Cerebellum (tissue), 4 donors: ENCODE measurements at places on chromosomes 6 and 20. TPM values are rescaled to one million over a fixed set of nuclear protein-coding genes. Genes with fewer than 3 reads are reported as not detected.

GRCh38 chr6:143346004-143346403, 104.5 kb downstream of the ADAT2 start:
- no peak for DNase-seq

ARHGAP40 gene
- total RNA-seq = not detected

CALHM4 gene
- total RNA-seq = not detected

- DNase-seq = no peak
Measured at GRCh38 chr6:149847939-149848267, 16.3 kb downstream of the LRP11 start.

DNA sequence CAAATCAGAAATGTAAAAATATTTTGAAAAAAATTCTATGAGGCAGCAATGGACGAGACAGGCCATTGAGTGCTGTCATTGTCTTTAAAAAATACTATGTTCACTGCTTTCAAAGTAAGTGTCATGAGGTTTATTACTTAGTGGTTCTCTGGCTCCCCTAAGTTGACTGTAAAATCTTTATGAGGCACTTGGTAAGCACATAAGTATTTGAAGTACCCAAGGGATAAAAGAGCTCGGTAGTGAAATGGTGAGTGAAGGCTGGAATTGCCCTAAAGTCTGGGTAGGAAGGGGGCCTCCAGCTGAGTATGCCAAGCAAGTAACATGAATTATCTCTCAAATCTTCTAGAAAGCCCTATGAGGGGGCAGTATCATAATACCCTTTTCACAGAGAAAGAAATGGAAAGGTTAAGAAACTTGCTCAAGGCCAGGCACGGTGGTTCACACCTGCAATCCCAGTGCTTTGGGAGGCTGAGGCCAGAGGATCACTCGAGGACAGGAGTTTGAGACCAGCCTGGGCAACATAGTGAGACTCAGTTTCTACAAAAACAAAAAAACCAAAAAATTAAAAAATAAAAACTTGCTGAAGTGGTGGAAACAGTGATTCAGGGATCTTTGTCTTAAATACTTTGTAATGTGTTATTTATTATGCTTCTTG, 5.5 kb upstream of the CTCFL start:
- no peak for DNase-seq

GRCh38 chr20:63522091-63522868, 1.7 kb downstream of the PPDPF start:
- DNase-seq = no peak

DNA sequence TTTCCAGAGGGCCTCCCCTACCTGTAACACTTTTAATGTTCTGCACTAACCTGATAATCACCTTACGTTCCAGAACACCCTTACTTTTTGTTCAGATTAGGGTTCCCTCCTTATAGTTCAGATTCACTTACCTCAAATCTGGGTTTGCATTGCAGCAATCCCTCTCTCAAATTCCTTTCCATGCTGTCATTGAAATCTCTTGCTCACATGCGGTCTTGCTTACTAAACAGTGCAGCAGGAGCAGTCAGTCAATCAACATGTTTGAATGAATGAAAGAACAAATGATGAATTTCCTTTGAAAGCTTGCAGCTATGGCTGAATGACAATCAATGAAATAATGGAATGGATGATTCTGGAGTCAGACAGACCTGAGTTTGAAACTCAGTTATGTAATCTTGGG, 200.1 kb downstream of the HIVEP2 start:
- DNase-seq = no peak

DNA sequence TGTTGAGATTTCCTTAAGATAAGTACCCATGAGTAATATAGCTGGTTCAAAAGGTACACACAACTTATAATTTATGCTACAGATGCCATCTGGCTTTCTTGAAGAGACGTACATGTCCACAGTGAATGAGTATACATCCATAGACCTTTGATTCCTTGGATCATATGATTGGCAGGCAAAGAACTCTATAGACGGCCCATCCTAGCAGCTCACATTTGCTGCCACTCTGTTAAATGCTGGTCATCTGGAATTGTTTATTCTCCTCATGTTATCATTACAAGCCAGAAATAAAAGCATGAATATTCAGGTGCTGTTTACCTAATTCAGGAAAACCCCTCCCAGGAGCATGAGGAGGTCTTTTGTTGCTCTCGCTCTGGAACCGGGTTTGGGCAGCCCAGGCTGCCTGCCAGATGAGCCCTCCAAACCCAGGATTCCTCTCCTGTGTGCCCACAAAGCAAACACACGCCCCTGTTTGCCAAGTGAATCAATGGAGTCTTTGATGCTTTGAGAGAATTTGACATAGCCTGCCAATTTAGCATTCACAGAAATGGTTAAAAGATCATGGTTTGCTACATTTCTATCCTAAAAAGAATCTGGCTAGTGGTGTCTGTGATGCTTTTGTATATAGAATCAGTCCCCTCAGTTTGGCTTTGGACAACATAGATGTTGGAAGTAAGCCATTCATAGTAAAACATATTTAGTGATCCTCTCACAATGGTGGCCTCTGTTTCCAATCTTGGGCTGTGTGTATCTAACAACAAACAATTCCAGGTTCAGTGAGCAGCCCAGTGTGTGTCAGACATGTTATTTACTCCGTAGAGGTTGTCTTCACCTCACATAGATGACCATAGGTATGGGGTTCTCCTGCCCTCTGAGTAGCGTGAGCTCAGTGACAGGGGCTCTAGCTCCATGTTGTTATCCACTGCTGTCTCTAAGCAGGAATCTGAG, 17.5 kb upstream of the PLCG1 start:
- no peak for DNase-seq

GRCh38 chr6:112651239-112651638, 304.1 kb downstream of the RFPL4B start:
- peak; percentile 35 for DNase-seq

MYLK4 gene
- total RNA-seq = 0.45 TPM

- no peak for DNase-seq
Measured at GRCh38 chr6:401994-402640, 10.6 kb downstream of the IRF4 start.

GRCh38 chr6:25218346-25218745, 60.8 kb upstream of the CARMIL1 start:
- DNase-seq = no peak

DNA sequence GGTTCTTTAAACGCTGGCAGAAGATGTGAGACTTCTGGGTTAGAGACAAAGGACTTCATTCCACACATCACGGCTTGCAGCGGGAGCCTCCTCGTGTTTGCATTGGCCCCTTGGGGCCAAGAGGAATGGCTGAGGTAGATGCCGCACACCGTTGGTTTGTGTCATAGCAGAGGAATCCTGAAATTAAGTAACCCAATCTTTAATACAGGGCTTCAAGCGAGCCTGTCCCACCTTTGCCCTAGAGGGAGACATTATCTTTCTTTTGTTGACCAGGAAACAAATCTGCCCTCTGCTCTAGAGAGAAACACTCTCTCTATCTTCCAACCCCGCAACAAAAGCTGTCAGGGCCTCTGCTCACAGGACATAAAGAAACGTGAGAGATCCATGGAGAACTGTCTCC, 277.5 kb upstream of the ZFP64 start:
- no peak for DNase-seq

LTB gene
- not detected for total RNA-seq

GRCh38 chr20:44637522-44638372, 13.8 kb downstream of the ADA start:
- DNase-seq = no peak

DNA sequence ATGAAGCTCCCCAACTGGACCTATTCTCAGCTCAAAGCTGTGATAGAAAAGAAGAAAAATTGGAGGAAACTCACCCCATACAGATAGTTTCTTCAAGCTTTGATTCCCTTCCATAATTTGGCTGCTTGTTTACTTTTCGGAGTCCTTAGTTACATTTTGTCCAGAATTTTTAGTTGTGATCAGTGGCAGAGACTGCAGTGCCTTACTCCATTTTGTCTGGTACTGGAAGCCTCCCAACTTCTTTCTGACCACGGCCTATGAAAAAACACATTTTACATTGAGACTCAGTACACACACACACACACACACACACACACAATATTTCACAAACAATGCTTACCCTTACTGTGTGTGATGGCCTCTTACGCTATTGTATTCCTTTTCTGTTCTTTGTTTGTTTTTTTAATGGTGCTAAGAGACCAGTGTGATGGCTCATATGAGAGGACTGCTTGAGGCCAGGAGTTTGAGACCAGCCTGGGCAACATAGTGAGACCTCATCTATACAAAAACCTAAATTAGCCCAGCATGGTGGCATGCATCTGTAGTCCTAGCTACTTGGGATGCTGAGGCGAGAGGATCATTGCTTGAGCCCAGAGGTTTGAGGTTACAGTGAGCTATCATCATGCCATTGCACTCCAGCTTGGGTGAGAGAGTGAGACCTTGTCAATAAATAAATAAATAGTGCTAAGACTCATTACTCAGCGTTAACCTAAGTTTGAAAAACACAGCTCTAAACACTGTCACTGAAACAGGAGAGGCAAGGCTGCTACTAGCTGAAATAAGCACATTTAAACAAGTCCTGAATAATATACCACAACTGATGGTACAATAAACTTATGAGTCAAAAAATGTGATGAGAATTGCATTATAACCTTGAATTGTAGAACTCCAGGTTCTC, 13.8 kb upstream of the RNF8 start:
- no peak for DNase-seq

NHLRC1 gene
- total RNA-seq = 2.8 TPM

ZSWIM3 gene
- total RNA-seq = 10.4 TPM

- DNase-seq = no peak
Measured at GRCh38 chr6:71254323-71254722, 34.3 kb upstream of the OGFRL1 start.

DNA sequence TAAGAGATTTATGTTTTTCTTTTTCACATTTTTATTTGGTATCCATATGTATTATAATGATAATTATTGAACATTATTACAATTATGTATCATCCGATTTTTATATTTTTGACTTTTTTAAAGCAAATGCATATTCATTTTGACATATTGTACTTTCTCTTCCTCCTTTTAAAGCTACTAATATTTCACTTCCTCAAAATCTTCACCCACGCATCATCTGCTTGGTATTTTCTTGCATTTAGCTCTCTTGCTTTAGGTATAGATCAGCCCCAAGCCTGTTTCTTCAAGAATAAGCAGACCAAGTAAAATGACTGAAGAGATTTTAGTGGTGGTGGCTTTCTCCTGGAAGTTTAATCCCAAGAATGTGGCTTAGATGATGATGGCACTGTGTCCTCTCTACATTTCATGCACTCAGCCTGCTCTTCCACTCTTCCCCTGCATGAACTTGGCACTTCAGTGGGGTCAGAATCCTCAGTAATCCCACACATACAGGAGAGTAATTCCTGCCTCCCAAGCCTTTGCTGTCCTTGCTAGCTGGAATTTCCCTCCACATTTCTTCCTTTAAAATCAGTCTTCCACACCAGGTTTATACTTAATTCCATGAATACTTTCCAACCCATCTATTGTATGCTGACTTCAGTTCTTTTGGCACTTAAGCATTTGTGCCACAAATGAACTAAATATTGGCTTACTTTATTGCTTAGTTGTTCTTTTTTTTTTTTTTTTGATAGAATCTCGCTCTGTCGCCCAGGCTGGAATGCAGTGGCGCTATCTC, 8.2 kb downstream of the NCOA7 start:
- DNase-seq = no peak

- DNase-seq = no peak
Measured at GRCh38 chr20:31770243-31770642, 31.2 kb downstream of the TPX2 start.

- no peak for DNase-seq
Measured at GRCh38 chr20:931401-931800, 15.3 kb upstream of the ANGPT4 start.

GRCh38 chr6:23280437-23280836, 711.1 kb downstream of the HDGFL1 start:
- DNase-seq = no peak

HELZ2 gene
- 6.7 TPM for total RNA-seq

- no peak for DNase-seq
Measured at GRCh38 chr6:144899161-144899560, 614.0 kb downstream of the UTRN start.

CPNE5 gene
- 6.9 TPM for total RNA-seq

DNA sequence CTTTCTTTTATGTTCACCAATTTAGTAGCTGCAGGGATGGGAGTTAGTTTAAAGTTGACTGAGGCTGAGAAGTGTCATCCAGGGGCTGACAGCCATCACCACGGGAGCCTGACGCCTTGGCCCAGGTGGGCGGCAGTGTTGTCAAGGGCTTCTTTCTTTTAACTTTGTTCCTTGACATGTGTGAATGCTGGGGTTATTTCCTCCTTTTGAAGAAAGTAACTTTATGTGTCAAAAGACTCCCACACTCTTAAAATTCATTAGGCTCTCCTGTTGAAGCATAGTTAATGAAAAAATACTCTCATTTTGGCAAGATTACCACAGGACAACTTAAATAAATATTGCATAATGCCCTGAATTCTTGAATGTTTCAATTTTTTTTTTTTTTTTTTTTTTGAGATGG, 50.0 kb downstream of the SASH1 start:
- no peak for DNase-seq

- no peak for DNase-seq
Measured at GRCh38 chr6:117079951-117080350, 185.4 kb upstream of the VGLL2 start.

CFAP61 gene
- total RNA-seq = 5.0 TPM

DNA sequence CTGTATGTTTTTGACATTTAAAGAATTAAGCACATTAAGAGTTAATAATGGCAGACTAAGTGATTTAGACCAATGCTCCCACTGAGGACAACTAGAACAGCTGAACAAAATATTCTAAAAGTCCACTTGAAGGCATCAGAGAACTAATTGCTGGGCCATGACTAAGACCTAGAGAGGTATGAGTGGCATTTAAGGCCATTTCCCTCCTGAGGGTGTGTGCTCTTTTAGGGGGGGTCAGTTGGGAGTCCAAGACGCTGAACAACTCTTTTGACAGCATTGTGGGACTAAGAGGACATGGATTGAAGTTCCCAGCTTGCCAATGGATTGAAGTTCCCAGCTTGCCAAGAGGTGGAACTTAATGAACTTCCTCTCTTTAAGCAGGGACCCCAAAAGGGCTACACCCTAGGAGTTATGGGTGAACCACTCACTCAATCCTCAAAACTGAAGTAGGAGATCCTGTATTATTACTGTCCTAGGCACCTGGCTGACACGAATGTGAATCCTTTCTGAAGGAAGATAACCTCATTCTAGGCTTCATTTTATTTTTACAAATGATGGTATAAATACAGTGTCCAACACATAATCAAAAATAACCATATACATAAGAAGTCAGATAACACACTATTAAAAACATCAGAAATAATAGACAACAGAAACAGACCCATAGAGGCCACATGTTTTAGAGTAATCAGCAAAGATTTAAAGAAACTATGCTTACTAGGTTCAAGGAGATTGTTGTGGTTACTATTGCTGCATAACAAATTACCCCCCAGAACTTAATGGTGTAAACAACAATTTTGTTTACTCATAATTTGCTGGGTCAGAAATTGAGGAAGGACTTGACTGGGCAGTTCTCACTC, 175.1 kb downstream of the VEGFA start:
- no peak for DNase-seq

DNA sequence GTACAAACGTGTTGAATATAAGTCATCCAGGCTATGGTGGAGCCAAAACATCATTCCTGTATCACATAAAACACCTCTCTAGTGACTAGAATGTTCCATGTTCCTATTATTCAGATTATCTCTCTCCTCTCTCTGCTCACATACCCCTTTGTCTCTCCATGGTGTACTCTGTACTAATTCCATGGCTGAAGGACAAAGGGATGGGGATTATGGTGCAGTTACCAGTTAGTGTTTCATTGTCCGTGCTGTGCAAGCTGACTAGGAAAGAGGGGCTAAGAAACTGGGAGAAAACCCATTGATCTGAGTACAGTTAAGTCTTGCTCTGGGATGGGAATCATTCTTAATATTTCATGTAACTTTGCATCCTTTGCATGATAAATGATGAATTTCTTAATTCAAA, 397.4 kb upstream of the NOX3 start:
- no peak for DNase-seq

- DNase-seq = peak; percentile 82
Measured at GRCh38 chr20:62808211-62808865, 3.7 kb downstream of the OGFR start.

OPN5 gene
- total RNA-seq = not detected
